ENCODE measurements at places on chromosomes 4 and X.
A peak's percentile ranks its signal among the peaks of the same experiment; 100 is the strongest.

DNA sequence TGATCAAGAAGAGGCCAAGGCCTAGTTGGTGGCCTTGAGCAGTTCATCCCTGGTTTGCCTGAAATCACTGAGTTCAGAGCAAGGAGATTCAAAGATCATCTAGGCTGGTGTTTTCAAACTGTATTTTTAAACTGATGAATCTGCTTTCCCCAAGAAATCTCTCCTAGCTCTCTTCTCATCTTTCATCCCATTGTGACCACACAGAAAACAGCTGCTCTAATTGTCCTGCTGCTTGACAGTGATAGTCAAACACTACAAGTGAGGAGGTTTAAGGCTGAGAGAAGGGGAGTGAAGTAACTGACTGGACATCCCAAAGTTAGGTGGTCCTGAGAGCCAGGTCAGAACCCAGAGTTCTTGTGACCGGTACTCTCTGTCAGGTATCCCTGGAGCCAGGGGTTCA, 91.5 kb downstream of the LNX1 start:
- DNase-seq, result no peak

DNA sequence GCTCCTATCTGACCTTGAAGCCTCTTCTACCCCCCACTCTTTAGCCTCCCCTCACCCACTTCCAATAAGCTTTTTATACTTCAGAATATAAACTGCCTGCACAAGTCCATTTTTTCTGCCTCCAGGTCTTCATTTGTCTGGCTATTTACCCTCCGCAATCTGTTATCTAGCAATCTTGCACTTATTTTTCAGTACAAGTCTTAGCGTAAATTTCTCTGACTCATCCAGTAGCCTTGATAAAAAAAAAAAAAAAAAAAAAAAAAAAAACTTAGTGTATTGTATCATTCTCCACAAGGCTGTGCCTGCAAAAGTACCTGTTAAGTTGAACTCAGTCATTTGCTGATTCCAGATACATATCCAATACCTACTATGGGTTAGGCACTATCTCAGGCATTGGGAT, 219.5 kb upstream of the DKK2 start:
- DNase-seq, result no peak

GRCh38 chr4:54802336-54802735, 144.6 kb downstream of the KIT start:
- no peak for DNase-seq

DNA sequence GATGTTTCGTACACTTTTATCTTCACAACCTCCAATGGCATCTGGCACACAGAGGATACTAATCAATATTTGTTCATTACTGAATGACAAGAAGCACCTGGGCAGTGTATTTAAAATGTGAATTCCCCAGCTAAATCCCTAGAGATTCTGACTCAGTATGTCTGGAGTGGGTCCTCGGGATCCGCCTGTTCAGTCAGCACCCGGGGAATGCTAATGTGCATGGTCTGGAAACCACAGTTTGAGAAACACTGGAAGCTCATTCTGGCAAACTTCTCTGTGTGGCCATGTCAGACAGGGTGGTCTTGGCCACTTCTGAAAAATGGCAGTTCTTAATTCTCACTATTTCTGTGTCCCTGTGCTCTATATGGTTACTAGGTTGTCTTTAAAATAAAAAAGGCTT, 138.8 kb upstream of the VCX start:
- no peak for DNase-seq

- DNase-seq, result no peak
Observed at GRCh38 chr4:146059865-146060264, 115.7 kb upstream of the LSM6 start.

- no peak for DNase-seq
Observed at GRCh38 chr4:185693548-185694215, 118.3 kb downstream of the SORBS2 start.

DNA sequence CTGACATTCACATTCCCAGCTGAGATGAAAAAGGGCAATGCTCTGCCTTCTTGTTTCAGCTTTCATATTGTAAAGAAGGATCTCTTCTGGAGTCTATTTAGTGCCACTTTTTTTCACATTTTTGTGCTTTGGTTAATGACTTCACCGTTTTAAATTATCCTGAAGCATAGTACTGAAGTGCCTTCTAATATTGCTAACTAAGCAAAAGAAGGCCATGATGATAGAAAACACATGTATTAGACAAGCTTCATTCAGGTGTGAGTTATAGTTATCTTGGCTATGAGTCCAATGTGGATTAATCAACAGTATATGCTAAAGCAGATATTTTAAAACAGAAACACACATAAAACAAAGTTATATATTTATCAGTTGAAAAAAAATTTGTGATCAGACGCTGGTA, 40.4 kb downstream of the NXT2 start:
- DNase-seq, result no peak

GRCh38 chr4:1410491-1411325, 4.5 kb upstream of the NKX1-1 start:
- peak; percentile 59 for DNase-seq

GRCh38 chr4:24278693-24279092, 305.7 kb downstream of the DHX15 start:
- DNase-seq, result no peak

GRCh38 chr4:41160856-41161255, 53.5 kb downstream of the APBB2 start:
- DNase-seq, result no peak

DNA sequence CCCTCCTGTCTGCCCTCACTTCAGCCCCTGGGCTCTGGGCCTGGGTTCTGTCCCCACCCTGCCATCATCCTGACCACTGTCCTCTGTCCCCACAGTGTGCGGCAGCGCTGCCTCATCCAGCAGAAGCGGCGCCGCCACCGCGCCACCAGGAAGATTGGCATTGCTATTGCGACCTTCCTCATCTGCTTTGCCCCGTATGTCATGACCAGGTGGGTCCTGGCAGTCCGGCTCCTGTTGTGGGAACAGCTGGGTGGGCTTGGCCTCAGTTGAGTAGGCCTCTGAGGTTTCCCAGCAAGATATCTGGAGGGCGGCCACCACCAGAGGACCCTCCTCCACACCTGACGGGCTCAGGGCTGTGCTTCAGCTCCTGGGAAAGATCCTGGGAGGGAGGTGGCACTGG, 2.2 kb downstream of the GPR78 start:
- no peak for DNase-seq

DNA sequence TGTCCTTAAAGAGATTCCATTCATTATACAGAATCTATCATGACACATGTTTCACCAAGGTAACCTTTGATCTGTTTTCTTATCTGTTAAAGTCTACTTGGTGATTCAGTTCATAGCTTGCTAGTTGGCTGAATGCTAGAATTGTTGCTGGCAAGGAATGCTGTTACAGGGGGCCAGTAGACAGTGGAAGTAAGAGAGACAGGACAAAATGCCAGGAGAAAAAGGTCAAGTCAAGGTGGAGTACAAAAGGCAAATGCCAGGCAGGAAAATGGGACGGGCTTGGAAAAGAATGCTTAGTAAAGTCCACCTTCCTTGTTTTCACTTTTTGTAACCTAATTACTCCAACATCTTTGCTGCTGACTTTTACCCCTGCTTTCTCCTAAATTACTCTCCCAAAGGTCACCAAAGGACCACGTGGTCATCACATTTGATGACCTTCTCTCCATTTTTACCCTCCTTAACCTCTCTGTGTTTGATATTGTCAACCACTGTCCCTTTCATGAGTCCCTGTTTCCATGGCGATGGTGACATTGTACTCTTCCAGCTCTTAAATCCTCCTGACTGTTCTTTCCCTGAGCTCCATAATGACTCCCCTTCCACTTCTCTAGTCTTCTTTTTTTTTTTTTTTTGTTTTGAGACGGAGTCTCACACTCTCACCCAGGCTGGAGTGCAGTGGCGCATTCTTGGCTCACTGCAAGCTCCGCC, 24.5 kb upstream of the TAPT1 start:
- no peak for DNase-seq

GRCh38 chr4:28665306-28665705, 1804.7 kb downstream of the STIM2 start:
- no peak for DNase-seq

- no peak for DNase-seq
Observed at GRCh38 chr4:177860171-177860570, 417.9 kb upstream of the AGA start.

DNA sequence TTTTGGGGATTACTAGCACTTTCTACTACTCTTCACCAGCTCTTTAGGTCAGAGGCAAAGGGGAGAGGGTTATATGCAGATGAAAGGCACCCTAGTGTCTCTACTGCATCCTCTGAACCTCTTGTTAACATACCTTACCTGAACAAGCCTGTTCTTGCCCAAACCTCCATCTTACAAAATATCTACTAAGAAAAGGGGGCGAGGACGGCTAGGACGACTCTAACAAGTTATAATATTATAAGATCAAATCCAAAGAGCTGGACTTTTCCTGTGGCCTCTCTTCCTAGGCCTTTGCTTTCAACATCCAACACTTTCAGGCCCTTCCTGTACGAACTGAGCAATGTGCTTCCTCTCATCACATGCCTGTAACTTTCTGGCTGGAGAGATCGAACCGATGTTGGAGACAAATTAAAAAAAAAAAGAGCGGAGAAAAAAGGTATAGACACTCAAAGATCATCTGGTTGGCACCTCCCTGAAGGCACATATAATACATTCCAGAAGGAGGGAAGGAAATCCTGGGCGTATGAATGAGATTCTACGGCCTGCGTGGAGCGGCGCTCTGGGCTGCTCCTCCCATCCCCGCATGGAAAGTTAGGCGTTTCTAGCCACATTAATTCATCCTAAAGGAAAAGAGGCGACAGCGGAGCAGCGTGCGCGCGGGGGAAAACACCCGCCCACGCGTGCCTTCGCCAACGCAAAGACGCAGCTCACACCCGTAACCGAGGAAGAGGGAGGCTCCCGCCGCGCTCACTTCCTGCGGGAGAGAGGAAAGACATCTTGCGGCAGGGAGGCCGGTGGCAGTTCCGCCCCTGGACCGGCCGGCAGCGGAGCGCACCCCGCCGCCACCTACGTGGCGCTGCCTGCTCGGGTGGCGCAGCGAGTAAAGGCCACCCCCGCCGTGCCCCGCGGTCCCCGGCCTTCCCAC, 808 bp downstream of the PRDM5 start:
- no peak for DNase-seq

GRCh38 chr4:111982089-111982488, 163.2 kb upstream of the FAM241A start:
- no peak for DNase-seq

DNA sequence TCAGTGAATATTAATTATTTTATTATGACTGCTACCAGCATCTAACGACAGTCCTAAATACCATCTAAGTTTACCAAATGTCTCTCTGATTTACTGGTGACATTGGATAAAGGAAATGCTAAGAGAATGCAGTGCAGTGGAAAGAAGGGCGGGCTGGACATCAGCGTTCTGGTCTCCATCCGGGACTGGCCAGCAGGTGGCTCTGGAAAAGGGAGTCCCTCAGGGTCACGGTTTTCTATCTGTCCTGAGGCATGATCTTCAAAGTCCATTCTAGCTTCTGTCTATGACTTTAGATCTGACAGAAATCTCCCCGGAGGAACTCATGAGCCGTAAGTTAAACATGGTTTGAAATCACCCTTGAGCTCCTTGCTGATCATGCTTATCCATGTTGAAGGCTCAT, 3.3 kb downstream of the TRIM2 start:
- DNase-seq, result no peak

DNA sequence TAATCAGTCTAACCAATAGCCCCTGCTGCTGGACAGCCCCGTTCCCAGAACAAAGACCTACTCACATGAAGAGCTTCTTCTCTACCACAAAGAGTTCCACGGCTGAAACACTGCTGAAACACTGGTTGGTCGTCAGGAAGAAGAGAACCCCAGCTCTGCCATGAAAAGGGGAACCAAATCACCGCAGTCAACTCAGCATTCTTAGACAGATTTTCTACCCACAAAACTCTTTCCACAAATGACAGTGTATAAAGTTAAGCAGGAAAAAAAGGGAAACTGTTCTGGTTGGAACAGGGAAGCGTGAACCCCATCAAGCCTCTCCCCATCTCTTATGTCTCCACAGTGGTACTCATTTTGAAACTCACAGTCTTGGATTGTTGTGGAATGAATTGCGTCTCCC, 57.3 kb downstream of the ABCG2 start:
- DNase-seq, result no peak
